ENCODE measurements at places on chromosomes 5 and 9. TPM values are rescaled to one million over a fixed set of nuclear protein-coding genes. Genes with fewer than 3 reads are reported as not detected.

DNA sequence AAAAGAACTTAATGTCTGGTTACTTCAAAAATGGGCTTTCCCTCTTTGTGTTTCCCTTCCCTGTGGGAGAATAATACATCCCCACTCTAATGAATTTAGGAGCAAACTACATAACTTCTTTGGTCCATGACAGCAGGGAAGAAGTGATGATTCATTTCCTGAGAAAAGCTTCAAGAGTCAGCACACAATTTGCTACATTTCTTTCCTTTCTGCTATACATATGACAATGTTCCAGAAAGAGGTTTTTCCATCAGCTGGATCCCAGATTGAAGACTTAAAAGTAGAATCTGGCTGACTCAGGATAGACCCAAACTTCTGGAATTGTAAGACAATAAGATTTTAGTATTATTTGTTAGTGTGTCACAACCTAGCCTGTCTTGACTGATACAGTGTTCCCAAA lies 126.1 kb downstream of the DRD1 start:
- no peak for DNase-seq

DNA sequence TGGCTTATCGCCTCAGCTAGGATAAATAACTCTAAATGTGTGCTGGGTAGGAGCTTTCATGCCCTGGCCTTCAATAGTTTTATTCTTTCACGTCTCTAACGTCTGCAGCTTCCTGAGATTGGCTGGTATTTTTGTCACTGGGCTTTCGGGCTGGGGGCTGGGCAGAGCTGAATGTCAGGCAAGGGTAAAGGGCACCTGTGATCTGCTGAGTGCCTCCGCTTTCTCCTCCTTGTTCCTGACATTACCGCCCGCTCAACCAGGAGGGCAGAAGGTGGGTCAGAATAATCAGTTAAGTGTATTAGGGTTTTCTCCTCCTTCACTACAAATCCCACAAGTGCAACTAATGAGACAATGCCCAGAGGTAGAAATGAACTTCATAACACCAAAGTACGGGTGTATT lies 216.6 kb downstream of the TSSK1B start:
- DNase-seq: no peak

GRCh38 chr5:111528056-111528455 lies 15.7 kb upstream of the STARD4 start:
- no peak for DNase-seq

DNA sequence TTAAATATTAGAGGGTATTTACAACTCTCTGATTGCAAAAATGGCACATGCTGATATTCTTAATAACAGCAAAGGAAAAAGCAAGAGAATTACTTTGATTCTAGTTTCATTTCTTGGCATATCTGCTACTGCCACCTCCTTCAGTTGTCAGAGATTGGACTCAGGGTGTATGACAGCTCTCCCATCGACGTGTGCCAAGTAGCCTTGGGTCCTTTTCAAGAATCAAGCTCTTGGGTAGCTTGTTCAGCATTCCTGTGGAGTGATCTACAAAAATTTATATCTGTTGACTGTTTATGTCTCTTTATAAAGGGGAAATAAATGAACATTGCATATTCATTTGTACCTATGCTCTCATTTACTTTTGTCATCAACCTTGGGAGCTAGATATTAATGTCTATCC lies 315.6 kb downstream of the PRR16 start:
- DNase-seq: no peak

DNA sequence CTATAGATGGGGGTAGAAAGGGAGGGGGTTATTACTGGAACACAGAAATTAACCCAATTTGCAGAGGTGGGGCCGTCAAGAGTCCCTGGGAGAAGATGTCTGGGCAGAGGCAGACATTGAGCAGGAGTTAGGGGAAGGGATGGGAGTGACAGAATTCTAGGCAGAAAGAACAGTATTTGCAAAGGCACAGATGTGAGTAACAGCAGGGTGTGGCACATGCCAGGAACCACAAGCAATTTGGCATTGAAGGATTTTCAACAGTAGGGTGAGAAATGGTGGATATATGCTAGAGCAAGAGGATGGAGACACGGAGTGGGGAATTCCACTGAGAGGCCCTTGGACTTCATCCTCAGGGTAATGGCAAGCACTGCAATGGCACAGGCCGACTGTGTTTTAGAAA lies 71.6 kb upstream of the FRRS1L start:
- DNase-seq: no peak

GRCh38 chr5:78649861-78650496 lies 1.4 kb upstream of the LHFPL2 start:
- DNase-seq: no peak

DNA sequence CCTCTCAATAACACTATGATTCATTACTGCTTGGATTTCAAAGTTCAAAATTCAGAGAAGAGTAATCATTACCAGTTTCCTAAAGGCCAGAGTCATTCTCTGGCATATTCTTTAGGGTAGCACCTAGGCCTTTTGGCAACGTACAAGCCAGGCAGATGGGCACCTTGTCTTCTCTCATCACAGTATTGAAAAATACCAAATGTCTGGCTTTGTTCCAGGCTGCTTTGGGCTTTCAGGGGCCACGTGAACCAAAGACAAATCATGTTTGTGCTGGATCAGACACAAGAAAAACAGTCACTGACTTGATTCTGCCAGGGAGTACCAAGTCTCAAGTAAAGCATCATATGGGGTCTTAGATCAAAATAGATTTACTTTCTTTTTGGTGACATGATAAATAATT lies 15.5 kb downstream of the MEGF9 start:
- no peak for DNase-seq

- no peak for DNase-seq
Observed at GRCh38 chr9:14730461-14730898, 7.9 kb upstream of the CER1 start.

DNA sequence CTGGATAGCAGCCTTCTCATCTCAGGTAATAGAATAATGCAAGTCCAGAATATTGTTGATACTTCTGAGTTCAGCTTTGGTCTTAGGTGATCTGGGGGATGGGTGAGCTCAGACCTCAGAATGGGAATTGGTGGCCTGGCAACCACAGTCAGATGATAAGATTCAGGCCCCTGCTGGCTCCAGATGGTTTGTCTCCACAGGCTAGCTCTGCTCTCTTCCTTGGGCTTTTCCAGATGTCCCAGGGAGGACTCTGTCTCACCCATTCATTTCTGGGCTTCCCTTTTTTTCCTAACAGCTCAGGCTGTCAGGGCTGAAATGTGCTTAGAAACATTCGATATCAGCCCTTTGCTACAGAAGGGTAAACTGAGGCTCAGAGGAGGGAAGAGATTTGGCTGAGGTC lies 17.6 kb upstream of the TNFSF15 start:
- DNase-seq: no peak

DNA sequence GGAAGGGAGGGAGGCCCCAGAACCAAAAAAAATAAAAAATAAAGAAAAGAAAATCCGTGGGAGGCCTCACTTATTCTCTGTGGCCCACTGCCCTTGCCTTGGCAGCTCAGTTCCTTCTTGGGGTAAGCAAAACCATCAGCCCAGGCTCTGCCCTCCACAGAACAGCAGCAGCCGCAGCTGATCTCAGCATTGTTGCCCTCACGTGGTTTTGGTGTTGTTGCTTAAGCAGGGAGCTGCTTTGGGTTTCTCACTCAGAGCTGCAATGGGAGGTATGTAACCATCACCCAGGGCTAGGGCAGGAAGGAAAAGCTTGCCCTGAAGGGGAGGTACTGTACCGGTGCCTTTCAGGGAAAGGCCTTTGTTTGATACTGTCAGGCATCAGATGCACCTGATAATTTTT lies 374.7 kb upstream of the WWC1 start:
- DNase-seq: no peak

DNA sequence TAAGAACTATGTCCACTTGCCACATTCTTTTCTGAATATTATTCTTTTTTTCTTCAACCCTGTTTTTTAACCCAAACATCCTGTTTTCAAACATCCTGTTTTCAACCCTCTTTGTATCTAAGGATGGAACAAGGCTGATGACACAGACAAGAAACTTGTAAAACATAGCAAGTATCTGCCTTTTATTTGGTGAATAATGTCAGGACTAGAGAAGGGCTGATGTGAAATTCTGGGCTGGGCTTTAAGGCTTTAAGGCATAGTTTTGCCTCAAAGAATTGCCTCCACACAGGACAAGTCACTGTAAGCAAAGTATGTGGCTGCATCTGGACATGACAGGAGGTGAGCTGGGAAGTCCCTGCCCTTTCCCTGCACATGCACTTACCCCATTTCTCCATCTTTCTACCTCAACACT lies 42.5 kb upstream of the RIC1 start:
- DNase-seq: no peak

DNA sequence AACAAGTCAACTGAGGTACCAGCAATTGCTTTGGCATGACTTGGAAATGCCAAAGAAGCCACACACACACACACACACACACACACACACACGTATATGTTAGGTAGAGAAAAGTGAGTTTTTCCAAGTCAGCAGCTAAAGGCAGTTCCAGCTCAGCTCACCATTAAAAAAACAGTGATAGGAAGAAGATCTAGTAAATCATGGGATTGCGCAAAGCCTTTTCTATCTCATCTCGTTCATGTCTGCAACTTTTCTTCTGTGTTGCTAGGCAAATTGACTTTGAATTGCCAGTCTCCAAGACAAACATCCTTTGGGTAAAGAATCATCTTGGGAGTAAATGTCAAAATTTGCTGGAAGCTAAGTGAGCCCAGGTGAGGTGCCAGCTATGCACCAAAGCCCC lies 500.1 kb downstream of the ENC1 start:
- no peak for DNase-seq

DNA sequence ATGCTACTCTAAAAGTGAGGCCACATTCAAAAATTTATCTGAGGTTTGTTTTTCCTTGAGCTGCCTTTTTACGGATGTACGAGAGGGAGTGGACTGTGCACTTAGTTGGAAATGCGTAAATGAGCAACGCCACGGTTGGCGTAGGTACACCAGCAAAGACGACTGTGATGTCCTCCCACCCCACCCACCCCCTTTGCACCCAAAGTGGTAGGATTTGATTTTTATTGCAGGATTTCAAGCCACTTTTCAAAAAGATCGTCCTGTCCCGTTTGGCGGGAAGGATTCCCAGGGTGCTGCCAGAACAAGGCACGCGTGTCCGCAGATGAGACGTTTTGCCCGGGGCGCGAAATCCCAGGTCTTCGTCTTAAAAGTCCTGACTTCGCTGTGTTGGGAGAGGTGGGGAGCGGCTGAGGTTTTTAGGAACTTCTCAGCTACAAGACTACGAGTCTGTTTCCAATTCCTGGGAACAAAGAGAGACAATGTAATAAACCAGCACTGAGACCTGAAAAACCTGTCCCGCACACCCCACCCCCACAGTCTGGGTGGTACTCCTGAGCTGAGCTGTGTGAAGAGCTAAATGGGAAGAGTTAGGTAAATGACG lies 1.0 kb upstream of the TLE1 start:
- no peak for DNase-seq

DNA sequence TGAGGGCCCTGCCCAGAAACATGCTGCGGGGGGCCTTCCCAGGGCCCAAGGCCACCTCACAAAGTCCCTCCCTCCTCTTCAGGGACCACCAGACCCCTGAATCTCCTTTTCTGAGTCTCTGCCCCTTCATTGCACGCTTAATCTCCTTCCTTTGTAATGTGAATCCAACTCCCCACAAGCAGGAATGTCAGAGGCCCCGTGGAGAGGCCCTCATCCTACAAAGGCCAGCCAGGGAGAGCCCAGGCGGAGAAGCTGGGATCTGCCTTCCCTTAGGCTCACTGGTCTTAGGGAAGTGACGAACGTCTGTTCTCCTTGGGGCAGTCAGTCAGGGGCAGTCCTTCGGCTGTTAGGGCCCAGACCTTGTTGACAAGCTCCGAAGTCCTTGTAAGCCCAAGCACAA lies 2.3 kb downstream of the SMIM33 start:
- no peak for DNase-seq

DNA sequence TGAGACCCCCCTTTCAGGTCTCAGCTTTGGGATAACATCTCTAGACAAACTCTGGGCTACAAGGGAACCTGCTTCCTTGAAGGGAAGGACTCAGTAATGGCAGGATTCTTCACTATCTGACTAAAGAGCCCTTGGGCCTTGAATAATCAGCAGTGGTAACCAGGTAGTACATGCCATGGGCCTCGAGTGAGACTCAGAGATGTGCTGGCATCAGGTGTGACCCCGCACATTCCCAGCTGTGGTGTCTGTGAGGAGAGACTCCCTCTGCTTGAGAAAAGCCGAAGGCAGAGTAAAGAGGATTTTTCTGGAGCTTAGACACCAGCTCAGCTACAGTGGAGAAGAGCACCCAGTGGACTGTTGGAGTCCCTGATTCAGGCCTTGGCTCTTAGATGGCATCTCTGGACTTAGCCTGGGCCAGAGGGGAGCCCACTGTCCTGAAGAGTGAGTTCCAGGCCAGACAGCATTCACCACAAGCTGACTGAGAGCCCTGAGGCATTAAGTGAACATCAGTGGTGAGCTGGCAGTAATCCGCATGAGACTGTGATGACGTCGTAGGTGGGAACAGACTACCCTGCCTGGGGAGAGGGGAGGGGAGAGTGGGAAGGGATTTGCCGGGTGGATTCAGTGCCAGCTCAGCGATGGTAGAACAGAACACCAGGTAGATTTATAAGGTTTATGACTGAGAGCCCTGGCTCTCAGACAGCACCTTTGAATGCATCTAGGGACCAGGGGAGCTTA lies 5.3 kb upstream of the ZNF782 start:
- DNase-seq: no peak

GRCh38 chr5:6859951-6860638 lies 146.9 kb downstream of the TENT4A start:
- DNase-seq: no peak

- DNase-seq: no peak
Observed at GRCh38 chr5:34411470-34412346, 244.4 kb upstream of the RAI14 start.

GRCh38 chr5:68265347-68265746 lies 49.8 kb downstream of the PIK3R1 start:
- no peak for DNase-seq

DNA sequence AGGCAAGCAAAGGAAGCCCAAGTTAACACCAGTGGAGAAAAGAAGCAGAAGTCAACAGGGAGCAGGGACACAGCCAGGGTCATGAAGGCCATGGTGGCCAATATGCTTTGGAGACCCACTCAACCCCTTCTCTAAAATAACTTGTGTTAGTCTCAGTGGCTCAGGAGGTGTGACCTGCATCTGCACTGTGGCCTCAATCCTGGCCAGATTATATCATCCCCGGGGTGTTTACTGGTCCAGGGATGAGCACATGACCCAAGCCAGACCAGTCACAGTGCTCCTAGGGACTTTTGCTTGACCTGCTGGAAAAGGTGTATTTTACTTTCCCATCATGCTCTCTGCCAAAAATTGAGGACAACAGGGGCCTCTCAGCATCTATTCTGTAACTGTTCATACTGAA lies 105.2 kb downstream of the DPYSL3 start:
- DNase-seq: no peak

The SPINK4 gene
- not detected for polyA plus RNA-seq

The CREBRF gene
- 20.6 TPM for polyA plus RNA-seq

The HTR1A gene
- not detected for polyA plus RNA-seq

The IRX2 gene
- 0.52 TPM for polyA plus RNA-seq
